ENCODE measurements at places on chromosomes 11 and 22.
A peak's percentile ranks its signal among the peaks of the same experiment; 100 is the strongest.

DNA sequence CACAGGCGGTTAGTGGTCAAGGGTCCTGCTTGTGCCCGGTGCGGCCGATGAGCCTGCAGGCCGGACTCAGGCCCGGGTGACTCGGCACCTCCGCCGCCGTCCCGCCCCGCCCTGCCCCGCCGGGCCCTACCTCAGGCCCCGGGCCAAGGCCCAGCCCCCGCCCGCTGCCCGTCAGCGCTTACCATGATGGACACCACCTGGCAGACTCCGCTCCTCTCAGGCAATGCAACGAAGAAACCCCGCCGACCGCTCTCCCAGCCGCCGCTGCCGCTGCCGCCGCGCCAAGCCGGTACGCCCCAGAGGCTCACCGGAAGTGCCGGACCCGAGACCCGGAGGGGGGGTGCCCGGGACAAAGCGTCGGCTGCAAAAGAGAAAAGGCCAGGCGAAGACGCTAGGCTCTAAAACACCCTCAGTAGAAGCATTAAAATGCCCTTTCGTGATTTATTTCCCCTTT, at the start of gene UFD1:
Gene UFD1 (minus strand): TSS at position 293 of the 454 bp plus-strand sequence. CDS start 108 bp downstream, at position 185.
- peak; percentile 85 for DNase-seq

- no peak for DNase-seq
Measured at GRCh38 chr11:131378931-131379330, 8.5 kb downstream of the NTM start.

DNA sequence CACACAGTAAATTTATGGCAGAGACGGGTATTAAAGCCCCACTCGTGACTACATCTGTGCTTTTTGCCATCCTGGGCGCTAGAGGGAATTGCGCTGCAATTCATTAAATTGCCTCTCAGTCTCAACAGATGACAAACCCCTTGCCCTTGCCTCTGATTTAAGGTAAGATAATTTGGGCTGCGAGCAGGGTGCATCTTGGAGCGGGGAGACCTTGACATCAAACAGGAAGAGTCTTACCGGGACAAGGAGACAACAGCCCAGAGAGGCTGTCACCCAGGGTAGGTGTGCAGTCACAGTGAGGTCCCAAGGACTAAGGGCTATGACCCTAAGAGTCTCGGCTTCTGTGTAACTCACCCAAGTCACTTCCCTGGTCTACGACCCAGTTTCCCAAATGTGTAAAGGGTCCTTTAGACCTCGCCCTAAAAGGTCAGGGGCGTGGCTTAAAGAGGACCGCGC, 449 bp upstream of the TOM1 start:
- DNase-seq, result no peak

- DNase-seq, result no peak
Measured at GRCh38 chr11:72588421-72589410, 85.5 kb downstream of the PDE2A start.

DNA sequence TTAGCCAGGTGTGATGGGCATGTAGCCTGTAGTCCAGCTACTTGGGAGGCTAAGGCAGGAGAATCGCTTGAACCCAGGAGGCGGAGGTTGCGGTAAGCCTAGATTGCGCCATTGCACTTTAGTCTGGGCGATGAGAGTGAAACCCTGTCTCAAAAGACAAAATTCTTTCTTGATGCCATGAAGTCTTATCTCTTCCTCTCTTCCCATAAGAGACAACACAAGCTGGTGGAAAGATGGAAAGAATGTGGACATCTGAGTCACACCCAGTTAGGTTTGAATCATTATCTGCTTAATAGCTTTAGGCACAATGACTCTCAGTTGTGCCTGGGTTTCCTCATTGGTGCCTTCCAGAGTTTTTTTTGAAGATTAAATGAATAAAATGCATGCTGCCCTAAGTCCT, 35.3 kb downstream of the KREMEN1 start:
- no peak for DNase-seq

DNA sequence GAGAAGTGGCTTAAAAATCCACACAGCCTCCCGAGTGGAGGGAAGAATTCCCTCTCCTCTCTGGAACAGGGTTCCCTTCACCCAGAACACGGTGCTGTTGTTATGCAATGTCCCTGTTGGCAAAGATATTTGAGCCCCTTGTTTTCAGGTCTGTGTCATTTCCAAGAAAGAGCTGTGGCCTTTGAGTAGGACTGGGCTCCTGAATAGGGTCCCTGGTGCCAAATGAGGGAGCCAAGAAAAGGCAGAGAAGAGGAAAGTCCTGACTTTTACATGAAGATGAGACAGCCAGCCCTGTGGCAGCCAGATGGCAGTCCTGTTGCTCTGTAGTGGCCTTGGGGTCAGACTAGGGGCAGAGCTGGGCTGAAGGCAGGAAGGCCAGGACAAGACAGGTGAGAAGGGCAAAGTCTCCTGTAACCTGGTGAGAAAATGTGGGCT, 51.2 kb upstream of the ELF5 start:
- DNase-seq, result no peak

DNA sequence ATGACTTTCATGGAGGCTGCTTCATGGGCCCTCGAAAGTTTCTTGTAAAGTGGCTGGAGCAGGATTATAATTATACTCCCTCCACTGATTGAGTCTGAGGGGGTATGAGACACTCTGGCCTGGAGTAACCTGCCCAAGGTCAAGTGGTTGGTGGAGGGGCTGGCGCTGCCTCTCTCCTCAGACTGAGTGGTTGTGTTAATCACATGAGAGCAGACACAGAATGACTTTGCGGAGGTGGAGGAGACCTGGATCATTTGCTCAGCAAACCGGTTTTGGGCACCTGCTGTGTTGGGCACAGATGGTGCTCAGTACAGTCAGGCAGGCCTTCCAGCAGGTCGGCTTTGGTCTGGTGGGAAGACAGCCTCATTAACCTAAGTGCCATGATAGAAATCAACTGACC, 11.8 kb downstream of the BCR start:
- no peak for DNase-seq

- no peak for DNase-seq
Measured at GRCh38 chr11:108204929-108205499, 17.4 kb downstream of the NPAT start.

GRCh38 chr22:30158744-30159500, 78.7 kb downstream of the HORMAD2 start:
- DNase-seq, result peak; percentile 3

DNA sequence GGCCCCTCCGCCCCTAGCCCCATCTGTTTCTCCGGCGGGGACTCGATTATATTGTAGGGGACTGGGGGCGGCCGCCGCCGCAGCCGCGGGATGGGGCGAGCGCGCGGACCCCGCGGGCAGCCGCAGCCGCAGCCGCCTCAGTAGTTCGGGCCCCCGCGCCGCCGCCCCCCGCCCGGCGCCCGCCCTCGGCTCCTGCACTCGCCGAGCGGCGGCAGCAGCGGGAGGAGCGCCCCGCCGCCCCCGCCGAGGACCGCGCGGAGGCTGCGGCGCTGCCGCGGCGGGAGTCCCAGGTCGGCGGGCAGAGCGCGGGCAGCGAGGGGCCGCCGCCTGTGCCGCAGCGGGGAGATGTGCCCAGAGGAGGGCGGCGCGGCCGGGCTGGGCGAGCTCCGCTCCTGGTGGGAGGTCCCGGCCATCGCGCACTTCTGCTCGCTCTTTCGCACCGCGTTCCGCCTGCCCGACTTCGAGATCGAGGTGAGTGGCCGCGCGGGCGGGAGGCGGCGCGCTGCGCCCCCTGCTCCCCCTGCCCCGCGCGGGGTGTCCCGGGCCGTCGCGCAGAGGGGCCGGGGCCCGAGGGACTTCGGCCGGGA, at the start of gene CECR2:
Gene CECR2 (plus strand): TSS at position 22 of the 587 bp plus-strand sequence. CDS start 324 bp downstream, at position 346.
- no peak for DNase-seq

DNA sequence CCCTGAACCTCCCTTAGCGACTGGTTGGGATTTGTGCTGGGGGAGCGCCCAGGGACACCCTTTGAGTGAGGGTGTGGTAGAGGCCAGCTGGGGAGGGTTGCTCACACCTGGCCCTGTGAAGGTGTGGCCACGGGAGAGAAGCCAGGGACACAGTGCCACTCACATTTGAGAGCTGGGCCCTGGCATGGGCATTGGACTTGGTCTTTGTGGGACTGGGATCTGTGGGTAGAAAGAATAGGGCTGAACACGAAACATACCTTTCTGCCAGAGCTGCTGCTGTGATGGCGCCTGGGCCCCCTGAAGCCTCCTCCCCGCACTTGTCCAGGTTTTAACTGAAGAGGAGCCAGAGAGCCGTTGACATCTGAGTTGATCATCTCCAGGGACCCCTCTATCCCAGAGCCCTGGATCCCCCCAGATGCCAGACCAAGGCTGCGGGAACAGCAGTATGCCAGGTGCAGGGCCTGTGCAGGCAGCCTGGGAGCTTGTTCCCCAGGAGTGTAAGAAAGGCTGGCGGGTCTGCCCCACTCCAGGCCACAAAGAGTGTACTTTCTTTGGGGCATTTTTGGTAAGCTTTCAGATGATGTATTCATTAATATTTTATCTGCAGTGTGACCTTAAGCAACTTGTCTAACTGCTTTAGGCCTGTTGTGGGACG, 284.1 kb downstream of the TBC1D22A start:
- DNase-seq, result no peak

DNA sequence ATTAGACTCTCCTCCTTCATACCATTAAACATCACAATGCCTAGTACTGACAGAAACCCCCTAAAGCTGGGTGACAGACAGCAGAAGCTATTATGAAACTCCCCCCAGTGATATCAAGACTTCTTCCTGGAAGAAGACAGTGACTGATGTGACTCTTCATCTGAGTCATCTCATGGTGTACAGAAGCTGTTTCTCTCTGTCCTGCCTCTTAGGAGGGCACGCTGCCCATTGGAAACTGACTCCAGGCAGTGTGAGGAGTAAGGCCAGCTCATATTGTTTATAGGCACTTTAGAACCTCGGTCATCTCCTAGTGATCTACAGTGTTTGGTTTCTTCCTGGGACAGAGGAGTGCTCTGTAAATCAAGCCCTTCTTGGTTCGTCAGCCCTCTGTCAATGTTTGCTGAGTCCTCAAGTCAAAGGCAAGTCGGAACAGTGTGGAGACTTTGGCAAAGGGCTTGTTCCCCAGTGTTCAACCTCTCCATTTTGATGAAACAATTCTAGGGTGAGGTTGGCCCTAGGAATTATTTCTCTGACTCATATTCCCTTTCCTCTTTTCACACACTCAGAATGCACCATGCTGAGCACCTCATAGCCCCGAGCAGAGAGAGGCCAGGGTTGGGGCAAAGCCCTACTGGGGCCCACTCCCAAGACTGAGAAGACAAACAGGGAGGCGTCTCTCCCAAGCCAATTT, 172.5 kb upstream of the TMEM45B start:
- peak; percentile 20 for DNase-seq

GRCh38 chr11:73335204-73335923, 27.3 kb downstream of the ARHGEF17 start:
- DNase-seq, result peak; percentile 78

- no peak for DNase-seq
Measured at GRCh38 chr11:118609380-118610224, 2.2 kb downstream of the PHLDB1 start.

- DNase-seq, result no peak
Measured at GRCh38 chr11:108135845-108136544, 14.6 kb downstream of the ACAT1 start.

DNA sequence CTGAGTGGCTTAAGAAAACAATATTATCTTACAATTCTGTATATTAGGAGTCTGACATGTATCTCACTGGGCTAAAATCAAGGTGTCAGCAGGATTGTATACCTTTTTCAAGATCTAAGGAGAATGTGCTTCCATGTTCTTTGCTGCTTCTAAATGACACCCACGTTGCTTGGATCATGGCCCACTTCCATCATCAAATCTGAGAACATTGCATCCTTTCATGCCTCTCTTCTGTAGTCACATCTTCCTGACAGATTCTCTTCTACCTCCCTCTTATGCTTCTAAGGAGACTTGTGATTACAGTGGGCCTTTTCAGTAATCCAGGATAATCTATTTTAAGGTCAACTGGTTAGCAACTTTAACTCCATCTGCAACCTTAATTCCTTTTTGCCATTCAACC, 499.4 kb downstream of the FAM181B start:
- DNase-seq, result no peak

DNA sequence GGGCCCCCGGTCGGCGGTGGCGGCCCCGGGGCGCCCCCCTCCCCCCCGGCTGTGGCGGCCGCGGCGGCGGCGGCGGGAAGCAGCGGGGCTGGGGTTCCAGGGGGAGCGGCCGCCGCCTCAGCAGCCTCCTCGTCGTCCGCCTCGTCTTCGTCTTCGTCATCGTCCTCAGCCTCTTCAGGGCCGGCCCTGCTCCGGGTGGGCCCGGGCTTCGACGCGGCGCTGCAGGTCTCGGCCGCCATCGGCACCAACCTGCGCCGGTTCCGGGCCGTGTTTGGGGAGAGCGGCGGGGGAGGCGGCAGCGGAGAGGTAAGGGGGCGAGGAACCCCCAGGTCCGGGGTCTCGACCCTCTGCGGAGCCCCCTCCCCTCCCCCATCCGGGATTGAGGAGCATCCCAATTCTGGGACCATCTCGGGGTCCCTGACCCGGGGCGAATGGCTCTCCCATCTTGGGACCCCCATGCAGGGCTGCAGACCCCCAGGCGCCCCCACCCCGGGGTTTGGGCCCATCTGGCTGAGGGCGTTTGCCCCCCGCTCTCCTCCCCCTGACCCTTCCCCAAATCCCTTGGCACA, 431 bp downstream of the KMT2A start:
- no peak for DNase-seq

GRCh38 chr11:47248304-47248663, 330 bp downstream of the ACP2 start:
- peak; percentile 78 for DNase-seq

GRCh38 chr11:92501066-92501739, 276.6 kb downstream of the FAT3 start:
- no peak for DNase-seq

DNA sequence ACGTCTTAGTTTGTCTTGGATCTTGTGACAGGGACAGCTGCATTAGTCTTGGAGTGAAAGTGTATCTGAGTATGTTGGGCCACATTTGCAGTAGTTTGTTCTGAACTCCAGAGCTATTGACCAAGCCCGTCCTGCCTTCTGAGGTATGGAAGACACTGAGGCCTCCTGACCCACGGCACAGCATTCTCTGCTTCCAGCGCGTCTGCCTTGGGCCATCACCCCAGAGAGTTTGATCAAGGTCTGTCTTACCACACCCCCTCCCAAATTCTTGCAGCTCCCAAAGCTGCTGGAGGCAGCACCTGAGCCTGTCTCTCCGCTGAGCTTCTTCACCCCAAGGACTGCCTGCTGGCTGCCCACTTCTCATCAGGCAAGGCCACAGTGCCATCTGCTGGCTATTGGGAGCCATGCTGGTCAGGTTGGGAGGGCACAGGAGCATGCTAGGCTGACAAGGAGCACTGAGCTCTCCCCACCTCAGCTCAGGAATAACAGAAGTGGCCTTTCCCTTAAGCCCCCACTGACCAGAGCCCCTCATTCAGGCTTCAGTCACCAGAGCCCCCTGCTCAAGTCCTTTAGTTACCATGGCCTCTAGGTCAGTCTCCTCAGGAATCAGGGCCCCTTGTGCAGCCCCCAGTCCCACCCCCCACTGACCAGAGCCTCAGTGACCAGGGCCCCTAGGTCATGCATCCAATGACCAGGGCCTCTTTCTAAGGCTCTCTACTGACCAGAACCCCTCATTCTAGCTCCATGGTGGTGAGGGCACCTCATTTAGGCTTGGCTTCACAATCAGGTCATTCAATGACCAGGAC, 27.2 kb upstream of the SMPD1 start:
- DNase-seq, result peak; percentile 61

- no peak for DNase-seq
Measured at GRCh38 chr11:124536520-124536919, 6.9 kb downstream of the OR8B12 start.
